ENCODE measurements at places on chromosomes 16 and 17.

DNA sequence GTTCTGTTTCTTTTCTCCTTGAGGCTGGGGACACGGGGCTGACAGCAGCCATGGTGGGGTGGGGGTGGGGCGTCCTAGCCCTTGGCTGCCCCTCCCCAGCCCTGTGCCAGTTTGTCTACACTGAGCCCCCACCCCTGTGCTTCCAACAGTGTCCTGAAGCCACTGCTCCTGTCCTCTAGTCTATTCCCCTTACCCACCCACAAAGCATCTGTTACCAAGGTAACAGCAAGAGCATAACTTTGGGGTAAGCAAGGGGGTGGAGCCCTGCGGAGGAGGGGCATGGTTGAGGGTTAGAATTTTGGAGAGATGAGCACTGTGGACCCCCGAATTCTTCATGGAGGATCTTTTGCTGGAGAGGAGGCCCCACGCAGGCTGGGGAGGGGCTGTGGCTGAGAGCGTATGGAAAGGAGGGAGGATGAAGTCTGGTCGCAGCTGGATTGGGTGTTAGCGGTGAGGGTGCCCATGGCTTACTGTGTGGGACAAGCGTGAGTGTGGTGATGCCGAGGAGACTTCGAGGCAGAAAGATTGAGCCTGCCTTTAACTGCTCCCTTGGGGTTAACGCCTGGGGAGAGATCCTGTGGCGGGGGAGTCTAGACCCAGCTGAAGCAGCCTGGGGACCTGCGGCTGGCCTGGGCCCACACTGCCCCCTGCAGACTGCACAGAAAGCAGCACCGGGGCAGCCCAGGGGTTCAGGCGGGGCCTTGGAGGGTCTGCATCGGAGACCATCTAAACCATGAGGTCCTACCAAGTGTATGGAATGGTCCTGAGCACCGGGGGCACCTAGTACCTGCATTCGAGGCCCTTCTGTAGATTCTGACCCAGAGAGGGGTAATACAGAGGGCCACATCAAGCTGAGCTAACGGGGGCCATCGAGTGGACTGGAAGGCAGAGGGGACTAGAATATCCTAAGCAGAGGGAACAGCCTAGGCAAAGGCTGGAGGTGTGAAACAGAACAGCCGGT lies 6.1 kb upstream of the STAC2 start:
- DNase-seq, result no peak

DNA sequence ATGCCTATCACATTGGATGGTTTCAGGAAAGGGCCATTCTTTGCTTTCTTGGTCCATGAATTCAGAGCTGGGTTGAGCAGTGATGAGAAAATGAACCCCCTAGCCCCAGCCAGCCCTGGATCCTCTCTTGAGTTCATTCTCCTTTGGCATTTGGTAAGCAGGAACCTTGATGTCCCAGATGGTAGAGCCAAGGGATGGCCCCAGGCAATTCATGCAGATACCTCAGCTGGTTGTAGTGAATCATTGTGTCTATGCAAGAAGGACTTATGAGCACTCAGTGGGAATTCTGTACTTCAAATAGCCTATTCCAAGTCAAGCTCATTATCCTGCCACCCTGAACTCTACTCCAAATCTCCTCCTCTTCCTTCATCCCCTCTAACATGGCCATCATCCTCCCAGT lies 412.7 kb downstream of the UTP18 start:
- no peak for DNase-seq

DNA sequence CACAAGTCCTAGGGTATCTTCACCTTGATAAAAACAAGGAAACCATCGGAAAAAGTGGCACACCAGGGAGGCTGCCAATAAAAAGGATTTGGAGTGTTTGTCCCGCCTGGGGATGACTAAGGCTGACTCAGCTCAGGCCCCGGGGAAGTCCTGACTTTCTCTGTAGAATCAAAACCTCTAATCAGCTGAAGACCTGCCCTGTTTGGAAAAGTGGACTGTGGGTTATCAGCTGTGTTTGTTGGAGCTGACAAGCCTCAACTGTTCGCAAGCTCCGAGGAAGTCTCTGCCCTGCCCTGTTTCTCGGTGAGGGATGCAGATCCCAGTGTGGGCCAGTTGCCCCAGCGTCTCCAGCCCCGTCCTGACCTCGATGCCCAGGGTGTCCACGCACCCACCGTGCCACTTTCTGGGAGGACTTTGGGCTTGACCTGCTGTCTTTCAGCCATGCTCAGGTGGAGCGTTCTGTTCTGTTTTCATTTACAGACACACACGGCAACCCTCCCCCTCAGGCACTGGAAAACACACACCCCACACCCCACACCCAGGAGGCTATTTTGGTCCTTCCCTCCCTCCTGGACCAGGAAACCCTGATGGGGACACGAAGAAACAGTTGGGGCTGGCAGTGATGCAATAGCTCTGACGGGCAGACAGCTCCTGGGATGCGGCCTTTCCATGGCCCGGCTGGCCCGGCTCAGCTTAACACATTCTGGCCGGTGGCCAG lies 27.6 kb upstream of the PITPNA start:
- DNase-seq, result no peak

DNA sequence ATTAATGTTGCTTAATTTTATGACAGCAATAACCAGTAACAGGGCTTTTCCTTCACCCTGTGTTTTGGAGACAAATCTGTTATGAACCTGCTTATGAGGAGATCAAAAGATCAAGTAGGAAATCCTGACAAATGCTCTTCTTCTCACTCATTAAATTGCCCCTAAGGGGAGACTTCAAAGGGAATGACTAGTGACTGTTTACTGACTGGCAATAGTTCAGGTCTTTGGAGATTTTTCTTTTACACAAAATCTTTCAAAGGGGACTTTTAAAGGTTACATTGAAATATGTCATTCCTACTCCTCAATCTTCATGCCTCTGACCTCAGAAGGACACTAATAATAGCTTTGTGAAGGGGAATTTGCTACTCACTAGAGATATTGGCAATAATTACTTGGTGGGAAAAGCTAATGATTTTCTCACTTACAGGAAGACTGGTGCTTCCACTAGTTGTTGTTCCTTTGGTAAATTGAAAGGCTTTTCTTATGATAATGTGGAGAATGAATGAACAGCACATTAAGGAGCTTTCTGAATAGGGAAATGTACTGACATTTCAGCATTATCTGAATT lies 292.9 kb upstream of the CA10 start:
- DNase-seq, result no peak

- no peak for DNase-seq
Observed at GRCh38 chr17:62172492-62173291, 107.6 kb upstream of the MED13 start.

- DNase-seq, result no peak
Observed at GRCh38 chr16:3223913-3224515, 10.9 kb downstream of the ZNF200 start.

DNA sequence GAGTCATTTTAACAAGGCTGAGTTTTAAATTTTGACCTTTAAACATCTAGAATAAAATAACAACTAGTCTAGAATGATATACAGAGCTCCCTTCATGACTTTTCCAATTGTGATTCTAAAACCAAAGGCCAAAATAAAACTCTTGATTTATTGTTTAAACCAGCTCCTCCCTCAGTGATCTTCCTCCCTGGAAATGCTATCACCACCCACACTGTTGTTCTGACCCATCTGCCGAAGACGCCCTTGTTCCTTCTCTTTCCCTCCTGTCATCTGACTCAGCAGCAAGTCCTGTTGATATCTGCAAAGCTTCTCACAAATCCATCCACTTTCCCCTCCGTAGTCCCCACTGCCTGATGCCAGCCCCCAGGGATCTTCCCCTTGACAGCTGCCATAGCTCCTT lies 231.6 kb upstream of the DYNLRB2 start:
- DNase-seq, result no peak

DNA sequence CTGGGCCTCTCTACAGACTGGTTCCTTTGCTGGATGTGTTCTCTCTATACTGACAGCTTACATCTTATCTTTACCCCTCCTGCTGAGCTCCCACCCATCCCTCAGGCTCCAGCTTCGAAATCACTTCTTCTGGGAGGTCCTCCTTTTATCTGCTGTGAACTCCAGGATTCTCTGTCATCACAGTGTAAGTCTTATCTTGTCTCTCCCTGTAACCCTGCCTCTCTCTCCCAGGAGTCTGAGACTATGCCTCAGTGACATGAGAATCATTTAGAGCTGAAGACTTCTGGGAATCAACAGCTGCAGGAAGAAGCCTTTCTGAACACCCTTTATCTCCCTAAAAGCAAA lies 148.1 kb upstream of the HS3ST3A1 start:
- no peak for DNase-seq

- no peak for DNase-seq
Observed at GRCh38 chr16:55499951-55500529, 8.8 kb upstream of the LPCAT2 start.

DNA sequence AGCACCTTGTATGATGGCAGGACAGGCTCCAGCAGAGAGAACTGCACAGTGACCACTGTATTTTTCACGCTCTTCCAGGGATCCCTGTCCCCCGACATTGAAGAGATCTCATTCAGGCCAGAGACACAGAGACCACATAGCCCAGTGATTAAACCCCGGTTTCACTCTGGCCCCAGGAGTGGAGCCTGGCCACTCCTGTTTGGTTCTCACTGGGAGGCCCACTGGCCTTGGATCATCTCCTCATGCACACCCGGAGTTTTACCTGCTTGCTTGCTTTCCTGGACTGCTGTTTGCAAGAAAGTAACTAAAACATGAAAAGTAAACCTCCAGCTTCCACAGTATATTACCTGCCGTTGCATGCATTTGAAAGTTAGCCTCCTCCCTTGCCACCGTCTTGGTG lies 13.2 kb upstream of the CLEC18C start:
- no peak for DNase-seq

- DNase-seq, result no peak
Observed at GRCh38 chr16:84598360-84598759, 19.5 kb downstream of the COTL1 start.

DNA sequence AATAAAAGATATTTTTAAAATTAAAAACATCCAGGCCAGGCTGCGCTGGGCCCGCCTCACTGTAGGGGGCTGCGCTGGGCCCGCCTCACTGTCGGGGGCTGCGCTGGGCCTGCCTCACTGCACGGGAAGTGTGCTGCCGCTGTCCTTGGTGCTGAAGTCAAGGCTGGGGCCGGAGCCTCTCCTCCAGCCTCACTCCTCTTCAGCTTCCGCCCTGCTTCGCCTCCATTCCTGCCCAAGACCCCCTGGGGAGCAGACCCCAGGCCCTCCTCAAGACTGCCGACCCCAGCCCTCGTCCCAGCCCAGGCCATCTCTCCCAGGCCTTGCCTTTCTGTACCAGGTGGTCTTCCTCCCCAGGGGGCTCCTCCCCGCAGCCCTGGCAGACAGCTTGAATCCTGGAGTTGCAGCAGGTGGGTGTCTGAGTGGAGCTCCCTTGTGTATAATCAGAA lies 26.2 kb downstream of the ENDOV start:
- no peak for DNase-seq

DNA sequence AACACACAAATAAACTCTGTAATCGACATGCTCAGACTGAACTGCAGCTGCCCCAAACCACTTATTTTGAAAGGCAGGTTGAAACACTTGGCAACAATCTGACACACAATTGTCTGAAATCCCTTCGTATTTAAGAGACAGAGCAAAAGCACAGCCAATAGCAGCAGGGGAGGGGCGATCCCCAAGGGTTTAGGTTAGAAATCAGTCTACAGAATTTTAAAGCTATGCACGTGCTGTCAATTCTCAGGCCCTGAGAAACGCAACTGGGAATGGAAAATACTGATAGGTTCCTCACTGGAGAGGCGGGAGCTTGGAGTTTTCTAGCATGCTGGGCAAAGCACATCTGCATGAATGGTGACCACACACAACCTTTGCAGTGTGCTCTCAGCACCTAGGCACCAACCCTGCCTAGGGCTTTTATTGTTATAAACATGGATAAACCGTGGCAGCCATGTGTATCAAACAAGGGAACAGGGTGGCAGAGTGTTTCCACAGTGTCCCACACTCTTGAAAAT lies 168.0 kb downstream of the AATF start:
- DNase-seq, result no peak

DNA sequence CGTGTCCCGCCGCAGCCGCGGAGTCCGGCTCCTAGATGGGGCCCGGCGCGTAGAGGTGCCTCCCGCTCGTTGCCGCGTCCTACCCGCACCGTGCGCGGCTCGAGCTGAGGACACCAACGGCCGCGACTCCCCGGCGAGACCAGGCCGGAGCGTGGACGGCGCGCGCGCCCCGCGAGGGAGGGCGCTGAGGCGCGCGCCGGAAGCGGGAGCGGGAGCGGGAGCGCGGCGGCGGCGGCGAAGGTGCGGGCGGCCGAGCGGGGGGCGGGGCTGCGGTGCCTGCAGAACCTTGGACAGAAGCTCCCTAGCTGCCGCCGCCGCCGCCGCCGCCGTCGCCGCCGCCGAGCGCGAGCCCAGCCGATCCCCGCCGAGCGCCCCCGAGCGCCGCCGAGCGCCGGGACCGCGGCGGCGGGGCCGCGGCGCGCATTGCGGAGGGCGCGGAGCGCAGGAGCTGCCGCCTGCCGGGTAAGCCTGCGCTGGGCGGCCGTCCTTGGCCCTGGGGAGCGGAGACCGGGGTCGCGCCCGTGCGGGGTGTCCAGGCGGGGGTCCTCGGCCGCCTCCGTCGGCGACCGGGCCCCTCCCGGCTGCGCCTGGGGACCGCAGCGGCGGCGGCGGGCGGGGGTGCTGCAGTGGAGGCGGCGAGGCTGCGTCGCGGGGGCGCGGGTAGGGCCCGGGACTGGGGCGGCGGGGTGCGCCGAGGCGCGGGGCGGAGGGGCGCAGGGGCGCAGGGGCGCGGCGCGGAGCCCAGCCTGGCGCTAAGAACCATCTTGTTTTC lies at the start of gene CDK5R1:
Gene CDK5R1, plus strand, starts transcription at position 293 of the 772 bp plus-strand sequence. CDS start 628 bp downstream, outside the sequence.
- DNase-seq, result no peak

- no peak for DNase-seq
Observed at GRCh38 chr17:43342589-43342890, 56.3 kb upstream of the ARL4D start.

GRCh38 chr17:29126268-29126930 lies 53.8 kb downstream of the MYO18A start:
- no peak for DNase-seq

DNA sequence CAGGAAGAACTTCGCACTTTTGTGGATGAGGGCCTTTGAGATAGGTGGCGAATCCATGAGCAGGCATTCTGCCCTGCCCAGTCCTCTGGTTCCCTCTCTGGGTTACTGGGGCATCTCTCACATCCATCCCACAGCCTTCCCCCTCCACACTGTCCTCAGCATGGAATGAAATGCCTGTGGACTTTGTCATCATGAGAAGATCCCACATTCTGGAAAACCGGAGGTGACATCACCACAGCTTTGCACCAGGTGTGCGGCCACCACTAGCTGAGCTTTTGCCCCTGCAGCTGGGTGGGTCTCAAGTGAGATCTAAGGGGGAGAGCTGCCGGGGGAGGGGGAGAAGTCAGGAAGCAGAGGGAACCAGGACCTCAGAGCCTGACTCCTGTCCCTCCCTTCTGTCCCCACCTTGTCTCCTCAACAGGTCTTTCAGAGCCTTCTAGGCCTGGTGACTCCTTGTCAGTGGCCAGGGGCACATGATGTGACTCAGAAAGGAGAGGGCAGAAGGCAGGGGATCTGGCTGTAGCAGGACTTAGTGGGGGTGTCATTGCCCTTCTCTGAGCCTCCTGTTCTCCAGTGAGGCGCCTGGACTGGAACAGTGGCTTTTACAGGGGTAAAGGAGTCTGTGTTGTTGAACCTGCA lies 40.0 kb upstream of the DLX4 start:
- DNase-seq, result no peak

DNA sequence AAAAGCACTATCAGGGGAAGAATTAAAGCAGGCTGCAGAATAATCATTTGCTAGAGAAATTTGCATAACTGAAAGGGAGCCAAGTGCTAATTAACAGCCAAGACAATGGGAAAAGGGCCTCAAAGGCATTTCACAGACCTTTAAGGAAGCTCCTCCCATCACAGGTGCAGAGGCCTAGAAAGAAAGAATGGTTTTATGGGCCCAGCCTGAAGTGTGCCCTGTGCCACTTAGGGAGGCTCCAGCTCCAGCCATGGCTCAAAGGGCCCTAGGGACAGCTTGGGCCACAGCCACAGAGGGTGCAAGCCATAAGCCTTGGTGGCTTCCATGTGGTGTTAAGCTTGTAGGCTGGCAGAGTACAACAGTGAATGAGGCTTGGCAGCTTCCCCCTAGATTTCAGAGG lies 50.1 kb downstream of the RNF112 start:
- DNase-seq, result no peak

All from NCI-H2081 treated with DMSO at 0.1 percent for 48 hours (cell line).